Thymus (tissue), 14 donors: ENCODE measurements at places on chromosomes 7 and 10. TPM values are rescaled to one million over a fixed set of nuclear protein-coding genes. Genes with fewer than 3 reads are reported as not detected.

- no peak for DNase-seq
Observed at GRCh38 chr7:134946260-134946659, 40.0 kb upstream of the AGBL3 start.

GRCh38 chr7:103689255-103689654, 243.2 kb upstream of the SLC26A5 start:
- no peak for DNase-seq

DNA sequence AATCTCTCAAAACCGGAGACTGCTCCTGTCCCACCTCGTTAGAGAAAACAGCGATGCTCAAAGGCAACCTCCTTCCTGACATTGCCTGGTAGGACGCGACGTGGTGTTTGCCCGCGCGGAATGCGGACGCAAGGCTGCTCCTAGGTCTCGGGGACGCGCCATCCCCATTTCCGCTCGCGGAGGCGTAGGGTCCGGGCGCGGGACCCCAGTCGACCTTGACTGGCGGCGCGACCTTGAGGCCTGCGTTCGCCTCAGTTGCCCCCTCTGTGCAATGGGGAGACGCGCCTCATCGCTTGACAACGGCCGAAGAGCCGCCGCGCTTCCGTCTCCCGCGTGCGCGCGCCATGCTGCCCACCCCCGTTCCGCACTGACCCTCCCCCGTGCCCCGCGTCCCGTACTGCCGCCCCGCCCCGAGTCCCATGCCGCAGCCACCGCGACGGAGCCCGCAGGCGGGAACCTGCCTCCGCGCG, 412 bp upstream of the PPIA start:
- no peak for DNase-seq

- no peak for DNase-seq
Observed at GRCh38 chr7:85681241-85681640, 494.4 kb upstream of the SEMA3D start.

DNA sequence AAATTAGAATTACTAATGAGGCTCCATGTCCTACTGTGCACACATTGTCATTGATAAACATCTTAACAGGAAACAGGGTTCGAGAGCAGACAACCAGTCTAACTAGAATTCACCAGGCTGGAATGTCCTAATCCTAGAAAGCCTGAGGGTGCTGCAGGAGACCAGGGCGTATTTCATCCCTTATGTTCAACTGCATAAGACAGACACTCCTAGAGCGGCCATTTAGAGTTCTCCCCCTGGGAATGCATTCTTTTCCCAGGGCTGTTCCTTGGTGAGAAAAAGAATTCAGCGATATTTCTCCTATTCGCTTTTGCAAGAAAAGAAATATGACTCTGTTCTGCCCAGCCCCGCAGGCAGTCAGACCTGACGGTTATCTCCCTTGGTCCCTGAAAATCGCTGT, 486.0 kb downstream of the REEP3 start:
- no peak for DNase-seq

DNA sequence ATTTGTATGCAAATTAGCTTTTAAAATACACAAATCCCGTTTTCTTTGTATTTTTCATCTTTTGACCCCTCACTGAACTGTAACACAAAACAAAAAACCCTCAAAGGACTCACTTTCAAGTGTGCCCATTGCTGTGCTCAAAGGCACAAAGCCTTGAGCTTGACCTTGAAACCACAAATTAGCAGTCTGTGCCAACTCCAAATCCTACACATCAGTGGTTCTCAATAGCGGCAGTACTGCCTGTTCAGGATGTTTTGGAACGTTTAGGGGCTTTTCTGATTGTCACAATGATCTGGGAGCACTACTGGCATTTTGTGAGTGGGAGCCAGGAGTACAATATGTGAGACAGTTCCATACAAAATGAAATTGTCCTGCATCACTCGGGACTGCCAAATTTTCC, 55.5 kb downstream of the KDM7A start:
- no peak for DNase-seq

- DNase-seq = no peak
Observed at GRCh38 chr10:58322072-58322834, 12.6 kb upstream of the UBE2D1 start.

GRCh38 chr7:80833289-80834268, 85.3 kb downstream of the SEMA3C start:
- DNase-seq = no peak

DNA sequence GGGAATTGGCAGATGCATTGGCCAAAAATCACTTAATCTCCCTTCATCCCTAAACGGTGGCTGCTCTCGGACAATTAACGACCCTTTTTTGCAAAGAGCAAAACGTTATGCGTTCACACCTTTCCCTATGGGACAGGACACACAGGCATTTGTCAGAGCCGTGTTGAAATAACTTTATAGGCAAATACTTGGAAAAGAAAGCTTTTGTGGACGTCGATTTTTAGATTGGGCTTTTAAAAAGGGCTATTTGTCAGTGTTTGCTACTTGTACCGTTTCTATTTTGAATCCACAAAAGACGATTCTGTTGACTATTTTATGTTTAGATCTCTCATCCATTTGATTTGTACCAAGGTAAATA, 245.6 kb downstream of the SLC25A13 start:
- DNase-seq = no peak

DNA sequence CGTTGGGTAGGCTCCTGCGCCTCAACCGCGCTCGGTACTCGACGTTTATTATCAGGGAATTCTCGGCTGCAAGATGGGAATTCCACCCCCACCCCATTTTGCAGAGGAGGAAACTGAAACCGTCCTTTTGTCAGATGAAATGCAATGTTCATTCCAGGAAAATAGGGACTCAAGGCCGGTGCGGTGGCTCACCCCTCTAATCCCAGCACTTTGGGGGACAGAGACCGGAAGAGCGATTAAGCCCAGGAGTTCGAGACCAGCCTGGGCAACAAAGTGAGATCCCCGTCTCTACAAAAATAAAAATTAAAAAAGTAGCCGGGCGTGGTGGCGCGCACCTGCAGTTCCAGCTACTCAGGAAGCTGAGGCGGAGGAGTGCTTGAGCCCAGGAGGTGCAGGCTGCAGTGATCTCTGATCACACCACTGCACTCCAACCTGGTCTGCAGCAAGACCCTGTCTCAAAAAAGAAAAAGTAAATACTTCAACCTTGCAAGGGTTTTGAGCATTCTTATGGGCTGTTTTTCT, 720 bp upstream of the RFC2 start:
- no peak for DNase-seq

GRCh38 chr10:7817576-7817975, 729 bp upstream of the TAF3 start:
- no peak for DNase-seq

DNA sequence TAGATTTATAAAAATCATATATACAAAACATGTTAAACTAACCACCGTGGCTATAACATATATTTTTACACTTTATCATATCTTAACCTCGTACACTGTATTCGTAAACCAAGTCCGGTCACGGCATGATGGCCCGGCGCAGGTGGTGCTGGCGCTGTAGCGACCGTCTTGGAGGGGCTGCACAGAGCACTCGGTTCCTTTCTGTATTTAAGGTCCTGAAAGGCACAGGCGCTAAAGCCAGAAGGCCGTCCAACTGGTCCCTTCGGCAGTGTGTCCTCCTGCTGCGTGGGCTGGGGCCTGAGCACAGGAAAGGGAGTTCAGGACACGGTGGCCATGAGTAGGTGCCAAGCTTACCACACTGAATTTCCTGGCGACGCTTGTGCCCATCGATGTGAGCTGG, 33.8 kb downstream of the AMZ1 start:
- DNase-seq = no peak

DNA sequence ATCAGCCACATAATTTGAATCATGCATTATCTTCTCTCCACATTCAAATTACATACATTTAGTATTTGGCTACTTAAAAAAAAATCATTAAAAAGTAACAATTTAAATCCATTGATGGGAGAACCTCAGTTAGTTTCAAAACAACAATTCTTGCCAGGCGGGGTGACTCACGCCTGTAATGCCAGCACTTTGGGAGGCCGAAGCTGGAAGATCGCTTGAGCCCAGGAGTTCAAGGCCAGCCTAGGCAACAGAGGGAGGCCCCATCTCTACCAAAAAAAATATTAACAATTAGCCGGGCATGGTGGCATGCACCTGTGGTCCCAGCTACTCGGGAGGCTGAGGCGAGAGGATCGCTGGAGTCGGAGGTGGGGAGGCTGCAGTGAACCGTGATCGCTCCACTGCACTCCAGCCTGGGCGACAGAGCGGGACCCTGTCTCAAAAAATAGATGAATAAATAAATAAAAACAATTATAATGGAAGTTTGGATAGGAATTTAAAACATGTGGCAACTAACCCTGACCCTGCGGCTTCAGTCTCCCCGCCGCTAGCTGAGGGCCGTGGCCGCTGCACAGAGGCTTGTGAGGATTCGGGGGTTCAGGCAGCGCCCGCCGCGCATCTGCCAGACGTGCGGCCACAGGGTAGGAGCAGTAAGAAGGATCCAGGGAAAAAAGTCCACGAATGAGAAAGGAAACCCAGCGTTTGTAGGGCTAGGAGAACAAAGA, 1.1 kb upstream of the CSGALNACT2 start:
- no peak for DNase-seq

DNA sequence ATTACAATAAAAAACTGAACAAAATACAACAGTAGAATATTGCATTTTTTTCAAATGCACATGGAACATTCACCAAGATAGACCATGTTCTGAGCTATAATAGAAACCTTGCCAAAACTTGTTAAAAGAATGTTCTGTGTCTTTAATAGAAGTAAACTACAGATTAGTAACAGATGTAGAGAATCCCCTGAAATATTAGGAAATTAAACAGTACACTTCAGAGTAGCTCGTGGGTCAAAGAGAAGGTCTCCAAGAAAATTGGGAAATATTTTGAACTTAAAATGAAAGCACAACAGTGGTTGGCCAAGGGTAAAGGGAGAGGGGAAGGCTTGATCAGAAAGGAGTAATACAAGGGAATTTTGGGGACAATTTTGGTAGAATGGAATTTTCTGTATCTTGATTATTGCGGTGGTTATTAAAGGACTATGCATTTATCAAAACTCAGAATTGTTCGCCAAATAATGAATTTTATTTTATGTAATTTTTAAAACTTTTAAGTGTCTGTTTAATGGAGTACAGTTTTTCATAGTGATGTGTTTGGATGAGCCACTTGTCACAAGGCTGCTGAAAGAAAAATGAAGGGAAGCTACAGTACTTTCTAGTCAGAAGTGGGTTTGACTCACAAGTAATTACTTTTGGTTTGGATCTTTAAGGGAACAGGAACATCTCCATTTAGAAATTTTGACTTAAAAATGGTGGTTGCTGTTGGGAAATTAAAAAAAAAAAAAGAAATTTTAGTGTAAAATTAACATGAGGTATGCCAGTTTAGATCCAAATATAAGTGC, 10.2 kb downstream of the PLEKHA8 start:
- DNase-seq = no peak

DNA sequence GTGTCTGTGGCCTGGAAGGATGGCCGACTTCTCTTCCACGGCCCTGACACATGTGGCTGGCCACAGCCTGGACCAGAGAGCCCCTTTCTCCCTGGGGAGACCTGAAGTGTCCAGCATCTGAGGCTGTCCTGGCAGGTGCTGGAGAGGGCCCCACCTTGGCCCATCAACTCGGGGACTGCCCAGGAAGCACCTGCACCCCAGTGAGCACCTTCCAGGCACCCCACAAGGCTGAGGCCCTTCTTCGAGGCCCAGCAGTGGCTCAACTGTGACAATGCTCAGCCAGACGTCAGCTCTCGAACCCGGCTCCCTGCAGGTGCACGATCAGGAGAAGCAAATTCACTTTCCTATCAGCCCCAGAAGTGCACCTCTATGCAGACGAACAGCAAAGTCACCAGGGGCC, 24.3 kb downstream of the RGS10 start:
- no peak for DNase-seq

DNA sequence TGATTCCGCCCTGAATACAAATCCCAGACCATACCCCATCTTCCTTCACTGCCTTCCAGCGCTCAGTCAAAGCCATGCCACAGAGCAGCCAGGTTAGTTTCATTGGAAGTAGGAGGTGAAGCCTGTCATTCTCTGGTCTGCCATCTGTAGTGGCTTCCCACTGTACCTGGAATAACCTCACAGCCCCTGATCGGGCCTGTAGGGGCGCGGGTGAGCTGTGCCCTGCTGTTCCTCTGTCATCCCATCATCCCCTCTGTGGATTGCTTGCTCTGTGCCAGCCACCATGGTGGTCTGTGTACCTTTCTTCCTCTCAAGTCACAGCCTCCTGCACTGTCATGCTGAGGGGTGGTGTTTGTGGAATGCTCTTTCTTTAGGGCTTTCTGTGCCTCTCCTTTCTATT, 155.1 kb downstream of the ZNF22 start:
- DNase-seq = no peak

DNA sequence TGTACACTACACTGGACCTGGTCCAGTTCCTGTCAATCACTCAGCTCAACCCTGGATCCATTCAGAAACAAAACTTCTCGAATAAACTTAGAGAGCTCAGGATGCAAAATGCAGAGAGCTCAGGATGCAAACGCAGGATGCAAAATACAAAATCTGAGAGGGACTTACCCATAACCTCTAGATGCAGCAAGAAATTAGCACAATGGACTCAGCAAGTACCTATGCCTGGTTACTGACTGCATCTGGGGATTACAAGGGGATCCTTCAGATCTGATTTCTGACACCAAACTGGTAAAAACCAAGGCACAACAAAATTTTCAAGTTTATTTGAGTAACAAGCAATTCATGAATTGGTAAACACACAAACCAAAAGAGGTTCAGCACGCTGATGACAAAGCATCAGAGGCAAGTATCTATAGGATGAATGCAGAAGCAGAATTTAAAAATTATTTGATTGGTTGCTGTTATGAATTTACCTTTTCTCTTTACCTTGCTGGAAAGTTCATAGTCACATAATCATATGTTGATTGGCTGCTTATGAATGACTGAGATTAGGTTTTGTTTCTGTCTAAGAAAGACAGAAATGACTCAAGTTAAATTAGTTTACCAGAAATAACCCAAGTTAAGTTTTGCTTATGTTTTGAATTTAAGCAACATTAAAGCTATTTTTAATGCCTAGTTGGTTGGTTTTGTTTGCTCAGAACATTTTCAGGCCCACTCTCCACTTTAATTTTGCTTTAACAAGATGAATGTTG, 11.4 kb downstream of the GIMAP6 start:
- DNase-seq = no peak

- no peak for DNase-seq
Observed at GRCh38 chr7:2974093-2974819, 69.4 kb downstream of the CARD11 start.

- DNase-seq = no peak
Observed at GRCh38 chr7:33720870-33721269, 184.5 kb upstream of the BMPER start.

GRCh38 chr10:24722676-24723385, 856 bp downstream of the ARHGAP21 start:
- no peak for DNase-seq

- no peak for DNase-seq
Observed at GRCh38 chr7:24378871-24379616, 95.1 kb downstream of the NPY start.

- no peak for DNase-seq
Observed at GRCh38 chr7:99083068-99083651, 60.7 kb downstream of the SMURF1 start.

- DNase-seq = no peak
Observed at GRCh38 chr7:94355454-94355853, 39.2 kb upstream of the COL1A2 start.

The LGI1 gene
- total RNA-seq = 0.28 TPM

The ADAMTS14 gene
- 1.8 TPM for total RNA-seq

The LDB1 gene
- total RNA-seq = 52.0 TPM

The LZTS2 gene
- total RNA-seq = 9.8 TPM

The EPHA1 gene
- 34.3 TPM for total RNA-seq

The TEX36 gene
- not detected for total RNA-seq

The GAD2 gene
- under 0.01 TPM for total RNA-seq

The OR2A12 gene
- total RNA-seq = not detected

The PDE6C gene
- not detected for total RNA-seq

The SP8 gene
- not detected for total RNA-seq
